ENCODE measurements at places on chromosomes 3 and 15.

DNA sequence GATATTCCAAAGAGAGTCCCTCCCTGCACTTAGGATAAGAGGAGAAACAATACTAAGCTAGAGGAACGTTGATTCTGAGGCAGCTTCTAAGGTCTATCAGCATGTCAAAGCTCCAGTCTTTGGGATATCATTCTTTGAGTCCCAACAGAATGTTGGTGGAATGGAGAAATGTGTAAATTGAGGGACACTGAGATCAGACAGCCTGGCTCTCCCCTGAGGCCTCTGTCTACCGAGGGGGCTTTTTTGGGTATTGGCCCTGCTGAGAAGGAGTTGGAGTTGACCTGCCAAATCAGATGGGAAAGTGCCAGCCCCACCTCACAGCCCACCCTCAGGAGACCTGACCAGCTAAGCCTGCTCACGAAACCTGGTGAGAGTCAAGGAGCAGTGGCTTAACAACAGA is 27.6 kb upstream of the LRTM1 start:
- DNase-seq = no peak

GRCh38 chr3:183764847-183765731 is 60.3 kb downstream of the MAP6D1 start:
- peak; percentile 69 for DNase-seq

DNA sequence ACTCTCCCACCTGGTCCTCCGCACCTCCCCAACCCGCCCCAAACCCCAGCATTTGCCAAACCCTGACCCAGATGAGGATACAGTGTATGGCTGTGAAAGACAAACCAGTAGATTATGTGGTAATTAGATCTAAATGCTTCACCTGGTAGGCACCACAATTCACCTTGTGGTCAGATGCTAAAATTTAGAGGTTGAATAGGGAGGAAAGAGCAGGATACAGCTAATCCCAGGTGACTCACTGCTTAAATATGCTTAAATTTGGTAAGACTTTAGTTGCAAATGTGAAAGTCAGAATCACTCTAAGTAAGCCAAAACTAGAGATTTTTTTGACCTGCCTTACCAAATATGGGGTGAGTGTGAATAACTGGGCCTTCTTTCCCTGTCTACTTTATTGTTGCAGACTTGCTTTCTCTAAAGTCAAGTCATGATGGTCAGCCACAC is 105.5 kb downstream of the MME start:
- peak; percentile 79 for DNase-seq

DNA sequence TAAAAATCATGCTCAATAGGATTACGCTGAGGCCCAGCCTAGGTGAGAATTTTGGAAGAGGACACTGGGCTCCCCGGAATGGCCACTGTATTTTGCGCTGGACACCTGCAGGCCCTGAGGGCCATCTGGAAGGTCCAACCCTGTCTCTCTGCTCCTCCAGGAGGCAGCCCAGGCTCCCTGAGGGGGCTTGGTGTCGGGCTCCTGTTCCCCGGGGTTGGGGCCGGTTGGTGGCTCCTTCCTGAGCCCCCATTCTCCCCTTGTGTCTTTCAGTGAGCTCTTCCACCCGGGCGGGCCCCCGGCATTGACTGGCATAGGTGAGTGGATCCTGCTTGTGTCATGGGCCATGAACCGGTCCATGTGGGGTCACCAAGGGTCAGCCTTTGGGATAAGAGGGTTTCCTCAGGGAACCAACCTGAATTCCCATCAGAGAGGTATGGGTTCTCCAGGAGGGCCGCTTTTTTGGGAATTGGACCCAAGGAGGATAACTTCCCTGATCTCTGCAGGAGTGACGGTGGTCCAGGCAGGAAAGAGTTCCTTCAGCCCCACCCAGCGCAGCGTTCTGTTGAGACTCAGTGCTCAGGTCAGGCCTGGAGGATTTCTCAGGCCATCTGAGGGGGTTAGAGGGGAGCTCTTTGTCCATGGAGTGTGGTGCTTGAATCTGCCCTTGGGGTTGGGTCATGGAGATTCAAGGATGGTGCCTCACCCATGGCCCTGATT is 187.8 kb downstream of the UBE3A start:
- DNase-seq = no peak

GRCh38 chr3:7754653-7755441 is 746.8 kb upstream of the LMCD1 start:
- no peak for DNase-seq

DNA sequence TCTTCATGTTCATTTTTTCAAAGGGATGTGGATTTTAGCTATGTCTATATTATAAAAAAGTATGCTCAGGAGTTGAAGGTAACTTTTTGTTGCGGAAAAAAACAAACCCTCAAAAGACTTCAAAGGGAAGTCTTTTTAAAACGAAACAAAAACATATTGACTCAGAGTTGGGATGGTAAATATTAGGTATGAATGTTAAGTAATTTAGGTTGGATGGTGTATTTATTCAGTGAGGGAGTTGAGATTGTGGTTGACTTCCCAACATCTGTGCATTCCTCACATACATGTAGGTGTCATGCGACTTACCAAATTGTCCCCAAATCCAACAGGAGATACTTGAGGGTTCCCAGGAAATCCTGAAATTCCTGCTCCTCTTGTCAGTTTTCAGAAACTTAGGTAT is 32.7 kb upstream of the PLSCR5 start:
- peak; percentile 15 for DNase-seq

- peak; percentile 60 for DNase-seq
Measured at GRCh38 chr3:187208159-187208558, 10.9 kb downstream of the RTP1 start.

GRCh38 chr15:80695911-80696661 is 976 bp downstream of the ABHD17C start:
- DNase-seq = no peak

DNA sequence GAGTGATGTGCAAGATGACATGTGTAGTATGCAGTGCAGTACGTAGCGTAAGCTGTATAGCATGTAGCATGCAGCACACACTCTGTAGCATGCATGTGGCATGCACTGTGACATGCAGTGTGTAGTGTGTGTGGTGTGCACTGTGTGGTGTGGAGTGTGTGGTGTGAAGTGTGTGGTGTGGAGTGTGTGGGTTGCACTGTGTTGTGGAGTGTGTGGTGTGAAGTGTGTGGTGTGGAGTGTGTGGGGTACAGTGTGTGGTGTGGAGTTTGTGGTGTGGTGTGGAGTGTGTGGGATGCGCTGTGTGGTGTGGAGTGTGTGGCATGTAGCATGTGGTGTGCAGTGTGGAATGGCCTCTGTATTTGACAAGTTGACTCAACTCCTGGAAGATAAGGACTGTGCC is 39.2 kb downstream of the ROPN1B start:
- DNase-seq = no peak

DNA sequence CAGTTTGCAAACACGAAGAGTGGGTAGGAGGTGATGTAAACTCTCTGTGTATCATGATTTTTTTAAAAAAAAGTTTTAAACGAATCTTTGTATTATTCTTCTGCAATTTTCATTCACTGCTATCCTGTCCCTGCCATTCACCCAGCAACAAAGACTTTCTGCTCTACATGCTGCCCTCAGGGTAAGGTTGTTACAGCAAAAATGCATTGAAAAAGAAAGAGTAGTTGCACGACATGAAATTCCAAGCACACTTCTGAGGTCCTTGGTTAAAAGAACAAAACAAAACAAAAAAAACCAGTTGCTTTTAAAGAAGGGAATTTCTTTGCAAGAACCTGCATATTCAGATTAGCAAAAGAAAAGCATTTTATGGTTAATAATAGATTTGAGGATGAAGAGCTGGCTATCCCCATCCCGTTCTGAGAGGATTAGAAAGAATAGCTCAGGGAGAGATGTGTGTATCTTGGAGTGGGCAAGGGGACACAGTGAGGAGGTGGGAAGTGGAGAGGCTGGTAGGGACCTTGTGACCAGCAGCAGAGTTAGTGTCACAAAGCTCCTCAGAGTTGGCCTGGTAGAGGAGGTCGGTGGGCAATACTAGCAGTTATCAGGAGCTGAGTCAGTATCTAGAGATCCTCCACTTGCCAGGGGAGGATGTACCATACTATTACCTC is 290.8 kb downstream of the NEK10 start:
- DNase-seq = no peak

DNA sequence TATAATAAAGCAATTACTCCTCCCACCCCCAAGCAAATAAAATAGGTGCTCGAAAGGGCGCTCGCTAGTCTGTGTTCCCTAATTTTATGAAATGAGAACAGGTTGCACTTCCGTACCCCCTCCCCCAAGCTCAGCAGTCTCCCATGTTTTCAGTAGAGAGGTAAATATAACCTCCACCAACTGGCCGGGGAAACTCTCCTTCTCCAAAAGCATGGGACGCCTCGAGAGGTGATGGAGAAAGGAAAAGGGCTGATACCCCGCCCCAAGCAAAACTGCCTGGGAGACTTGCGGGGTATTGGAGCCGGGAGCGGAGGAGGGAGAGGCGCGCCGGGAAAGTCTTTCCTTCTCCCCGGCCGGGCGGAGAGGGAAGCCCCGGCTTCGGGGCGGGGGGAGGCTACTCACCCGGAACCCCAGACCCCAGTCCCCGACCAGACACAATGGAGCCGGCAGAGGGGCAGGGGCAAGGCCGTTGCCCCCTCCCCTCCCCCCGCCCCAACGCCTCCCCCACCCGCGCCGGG is 605 bp downstream of the DCUN1D1 start:
- DNase-seq = peak; percentile 25

- DNase-seq = peak; percentile 52
Measured at GRCh38 chr3:116112696-116113095, 332.6 kb downstream of the LSAMP start.

DNA sequence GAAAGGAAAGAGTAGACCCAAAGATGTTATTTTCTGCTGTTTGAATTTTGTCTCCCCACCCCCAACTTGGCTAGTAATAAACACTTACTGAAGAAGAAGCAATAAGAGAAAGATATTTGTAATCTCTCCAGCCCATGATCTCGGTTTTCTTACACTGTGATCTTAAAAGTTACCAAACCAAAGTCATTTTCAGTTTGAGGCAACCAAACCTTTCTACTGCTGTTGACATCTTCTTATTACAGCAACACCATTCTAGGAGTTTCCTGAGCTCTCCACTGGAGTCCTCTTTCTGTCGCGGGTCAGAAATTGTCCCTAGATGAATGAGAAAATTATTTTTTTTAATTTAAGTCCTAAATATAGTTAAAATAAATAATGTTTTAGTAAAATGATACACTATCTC is 21.6 kb downstream of the CLDN18 start:
- DNase-seq = no peak

GRCh38 chr3:183896610-183897009 is 11.9 kb upstream of the PARL start:
- no peak for DNase-seq

DNA sequence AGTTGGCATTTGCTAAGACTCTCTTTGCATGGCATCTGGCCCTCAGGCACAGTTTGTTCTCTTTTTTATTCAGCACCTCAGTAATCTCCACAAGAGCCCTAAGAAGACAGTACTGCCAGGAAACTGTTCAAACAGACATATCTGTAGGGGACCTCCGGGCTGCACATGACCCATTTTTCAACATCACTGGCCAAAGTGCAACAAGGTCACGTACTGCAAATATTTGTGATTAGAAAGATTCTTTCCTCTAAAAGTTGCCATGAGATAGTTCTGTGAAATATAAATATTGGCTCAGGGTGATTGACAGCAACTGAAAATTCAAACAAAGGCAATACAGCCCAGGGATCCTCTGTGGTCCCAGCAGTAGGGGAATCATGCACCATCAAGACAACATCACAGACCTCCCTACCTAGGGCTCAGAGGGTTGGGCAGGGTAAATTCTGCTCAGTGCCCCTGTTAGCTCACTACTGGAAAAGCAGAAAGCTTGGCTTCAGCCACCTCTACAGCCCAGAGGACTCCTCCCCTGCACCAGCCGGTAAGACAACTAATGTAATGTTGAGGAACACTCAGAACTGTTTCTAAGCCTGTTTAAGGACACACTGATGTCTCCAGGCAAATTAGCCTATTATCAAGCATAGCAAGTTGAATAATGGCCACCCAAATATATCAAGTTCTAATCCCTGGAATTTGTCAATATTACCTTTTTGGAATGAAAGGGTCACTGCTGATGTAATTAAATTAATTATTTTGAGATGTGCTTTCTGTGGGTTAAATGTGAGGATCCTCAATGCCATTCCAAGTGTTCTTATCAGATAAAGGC is 117.4 kb upstream of the LPP start:
- no peak for DNase-seq

DNA sequence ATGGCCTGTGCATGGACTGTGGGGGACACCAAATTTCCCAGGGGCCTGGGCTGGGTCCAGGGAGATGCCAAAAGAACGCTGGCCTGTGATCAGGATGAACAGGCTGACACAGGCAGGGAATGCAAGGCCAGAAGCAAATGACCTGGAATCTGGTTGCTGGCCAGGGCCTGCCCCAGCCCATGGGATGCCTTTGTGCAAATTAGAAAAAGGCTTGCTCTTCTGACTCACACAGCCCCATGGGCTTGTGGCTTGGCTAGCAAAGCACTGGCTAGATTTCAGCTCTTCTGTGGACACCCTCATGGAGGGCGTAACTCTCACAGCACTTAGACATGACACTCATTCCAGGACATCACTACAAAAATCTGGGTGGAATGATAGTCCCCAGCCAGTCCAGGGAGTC is 356.0 kb downstream of the SHQ1 start:
- DNase-seq = peak; percentile 97

DNA sequence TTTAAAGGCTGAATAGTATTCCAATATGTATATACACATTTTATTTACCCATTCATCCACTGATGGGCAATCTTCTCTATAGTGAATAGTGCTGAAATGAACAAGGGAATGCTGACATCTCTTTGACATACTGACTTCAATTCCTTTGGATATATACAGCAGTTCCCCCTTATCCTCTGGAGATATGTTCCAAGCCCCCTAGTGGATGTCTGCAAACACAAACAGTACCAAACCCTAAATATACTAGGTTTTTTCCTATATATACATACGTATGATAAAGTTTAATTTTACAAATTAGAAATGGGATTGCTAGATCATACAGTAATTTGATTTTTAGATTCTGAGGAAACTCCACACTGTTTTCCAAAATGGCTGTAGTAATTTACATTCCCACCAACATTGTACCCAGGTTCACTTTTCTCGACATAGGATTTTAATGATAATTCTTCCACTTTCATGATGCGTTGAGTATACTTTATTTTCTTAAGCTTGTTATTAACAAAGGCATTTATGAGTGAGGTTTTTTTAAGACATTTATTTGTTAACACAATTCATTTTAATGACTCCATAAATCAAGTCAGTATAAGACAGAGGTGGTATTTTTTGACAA is 38.2 kb downstream of the VPS13C start:
- peak; percentile 1 for DNase-seq

Measured in fibroblast of skin of right biceps (primary cell).